Esophagus muscularis mucosa (tissue), 4 donors: ENCODE measurements at places on chromosomes 4 and X. TPM values are rescaled to one million over a fixed set of nuclear protein-coding genes. Genes with fewer than 3 reads are reported as not detected.

PRDM5 gene
- 16.1 TPM for total RNA-seq

TLR6 gene
- total RNA-seq = 1.7 TPM

AMMECR1 gene
- 2.0 TPM for total RNA-seq

OTUD6A gene
- not detected for total RNA-seq

CFAP299 gene
- not detected for total RNA-seq

SSX2 gene
- total RNA-seq = not detected

PHOX2B gene
- 0.66 TPM for total RNA-seq

MAGEB17 gene
- 2.1 TPM for total RNA-seq

CLTRN gene
- 0.42 TPM for total RNA-seq

MXD4 gene
- total RNA-seq = 76.4 TPM
